IMR-90 (cell line): ENCODE measurements at places on chromosomes 1 and 21. TPM values are rescaled to one million over a fixed set of nuclear protein-coding genes. Genes with fewer than 3 reads are reported as not detected.

Gene SGIP1
- 27.1 and 43.6 TPM in 2 replicates for total RNA-seq

Gene GBP1
- 108 and 118 TPM in 2 replicates for total RNA-seq

Gene ST6GALNAC3
- 0.56 and 1.3 TPM in 2 replicates for total RNA-seq

Gene TMEM240
- total RNA-seq: 1.1 and 1.6 TPM in 2 replicates

DNA sequence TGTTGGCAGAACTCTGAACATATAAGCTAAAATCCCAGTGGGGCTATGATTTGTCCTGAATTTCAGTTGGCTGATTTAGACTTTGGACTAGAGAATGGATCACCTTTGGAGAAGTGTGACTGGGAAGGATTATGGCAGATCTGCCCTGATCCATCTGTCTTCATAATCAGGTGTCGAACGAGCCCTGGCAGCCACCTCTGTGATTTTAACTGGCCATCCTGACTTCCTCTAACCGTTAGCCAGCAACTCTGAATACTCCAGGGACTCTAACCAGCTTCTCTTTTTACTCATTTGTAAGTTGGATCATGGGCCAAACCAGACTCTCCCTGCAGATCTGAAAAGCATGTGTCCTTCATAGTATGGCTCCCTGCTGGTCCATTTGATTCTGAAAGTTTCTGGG lies 32.0 kb downstream of the ACTN2 start:
- H3K36me3 ChIP-seq: no peaks in the 10 kb centered on the region
- no peaks in the 10 kb centered on the region for H3K27me3 ChIP-seq
- H3K27ac ChIP-seq: no peak overlapping the region

DNA sequence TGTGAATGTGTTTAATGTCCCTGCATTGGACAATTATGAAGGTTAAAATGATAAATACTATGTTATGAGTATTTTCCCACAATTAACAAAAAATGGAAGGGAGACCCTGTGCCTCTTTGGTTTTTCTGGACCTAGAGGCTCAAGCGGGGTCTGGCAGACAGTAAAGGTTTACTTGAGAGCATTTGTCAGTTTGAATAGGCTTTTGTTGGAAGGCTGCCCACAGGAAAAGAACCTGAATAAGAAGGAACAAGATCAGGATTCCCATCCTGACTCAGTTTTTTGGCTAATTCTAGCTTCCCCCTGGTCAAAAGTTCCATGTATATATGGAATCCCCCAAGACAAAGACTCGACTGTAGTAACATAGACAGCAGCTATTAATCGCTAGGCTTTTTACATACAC lies 150.9 kb upstream of the JUN start:
- H3K4me1 ChIP-seq: peaks cover 6% of the 10 kb centered on the region
- H3K27ac ChIP-seq: no peak overlapping the region
- H3K4me3 ChIP-seq: no peak overlapping the region
- no peaks in the 10 kb centered on the region for H3K27me3 ChIP-seq
- DNase-seq: no peak

GRCh38 chr1:190205713-190206112 lies 272.0 kb downstream of the BRINP3 start:
- no peaks in the 10 kb centered on the region for H3K36me3 ChIP-seq
- H3K27me3 ChIP-seq: no peaks in the 10 kb centered on the region
- no peaks in the 10 kb centered on the region for H3K4me1 ChIP-seq

GRCh38 chr1:70117046-70117445 lies 88.3 kb downstream of the LRRC40 start:
- DNase-seq: no peak
- H3K27me3 ChIP-seq: no peaks in the 10 kb centered on the region; the same call in 1 of the 2 replicates
- H3K27ac ChIP-seq: no peak overlapping the region
- H3K36me3 ChIP-seq: no peaks in the 10 kb centered on the region
- H3K4me1 ChIP-seq: no peaks in the 10 kb centered on the region
- H3K4me3 ChIP-seq: no peak overlapping the region

GRCh38 chr21:19713313-19713712 lies 1284.9 kb upstream of the NCAM2 start:
- H3K27ac ChIP-seq: no peak overlapping the region
- no peaks in the 10 kb centered on the region for H3K36me3 ChIP-seq
- no peak for DNase-seq
- no peaks in the 10 kb centered on the region for H3K4me1 ChIP-seq
- H3K27me3 ChIP-seq: no peaks in the 10 kb centered on the region
- no peak overlapping the region for H3K4me3 ChIP-seq

DNA sequence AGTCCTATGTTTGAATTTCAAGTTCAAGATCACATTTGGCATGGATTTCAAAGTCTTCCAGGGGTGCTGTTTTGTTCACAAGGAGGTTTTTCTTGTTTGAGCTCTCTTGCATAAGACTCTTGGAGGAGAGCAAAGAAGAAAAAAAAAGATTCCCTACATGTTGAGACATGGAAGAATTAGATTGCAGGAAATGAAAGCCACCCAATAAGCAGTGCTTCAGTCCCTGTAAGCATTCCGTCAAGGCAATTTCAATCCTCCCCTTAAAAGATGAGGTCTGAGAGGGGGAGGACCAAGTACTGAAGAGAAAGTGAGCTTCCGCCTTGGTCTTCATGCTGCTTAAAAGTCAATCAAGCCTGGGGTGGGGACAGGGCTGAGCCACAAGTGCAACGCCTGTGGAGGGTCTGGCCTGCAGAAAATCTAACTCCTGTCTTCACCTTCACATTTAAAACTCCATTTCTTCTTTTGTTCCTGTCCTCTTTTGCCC lies 50.2 kb downstream of the LPAR3 start:
- H3K27me3 ChIP-seq: peaks cover 13% of the 10 kb centered on the region
- no peak for DNase-seq
- H3K4me3 ChIP-seq: no peak overlapping the region
- H3K4me1 ChIP-seq: peaks cover 5% of the 10 kb centered on the region
- H3K27ac ChIP-seq: no peak overlapping the region

DNA sequence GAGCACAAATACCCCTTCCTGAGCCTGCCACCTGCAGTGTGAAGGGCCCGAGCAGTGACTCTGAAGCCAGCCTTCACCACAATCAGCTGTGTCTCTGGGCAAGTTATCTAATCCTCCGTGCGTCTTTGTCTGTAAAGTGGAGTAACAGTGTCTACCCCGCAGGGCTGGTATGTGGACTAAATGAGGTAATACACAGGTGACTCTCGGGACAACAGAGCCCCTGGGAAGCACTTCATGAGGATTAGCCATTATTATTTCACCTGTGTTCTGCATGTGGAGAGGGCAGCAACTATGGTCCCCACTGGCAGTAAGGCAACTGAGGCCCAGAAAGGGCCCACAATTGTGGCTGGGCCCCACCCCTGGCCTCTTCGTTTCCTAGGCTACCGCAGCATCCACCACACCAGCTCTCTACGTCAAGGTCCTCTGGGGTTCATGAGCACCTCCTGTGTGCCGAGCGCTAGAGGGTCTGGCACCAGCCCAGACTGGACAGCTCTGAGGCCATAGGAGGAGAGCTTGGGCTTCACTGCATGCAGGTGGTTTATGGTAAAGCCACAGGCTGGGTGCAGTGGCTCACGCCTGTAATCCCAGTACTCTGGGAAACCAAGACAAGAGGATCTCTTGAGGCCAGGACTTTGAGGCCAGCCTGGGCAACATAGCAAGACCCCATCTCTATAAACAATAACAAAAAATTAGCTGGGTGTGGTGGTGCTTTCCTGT lies 41.3 kb upstream of the LRP8 start:
- DNase-seq: no peak
- H3K27me3 ChIP-seq: peaks cover 62% of the 10 kb centered on the region
- no peak overlapping the region for H3K27ac ChIP-seq
- no peaks in the 10 kb centered on the region for H3K4me1 ChIP-seq
- no peaks in the 10 kb centered on the region for H3K36me3 ChIP-seq
